Mucosa of gallbladder (tissue), 1 donor: ENCODE measurements at places on chromosomes 13 and 19. TPM values are rescaled to one million over a fixed set of nuclear protein-coding genes. Genes with fewer than 3 reads are reported as not detected.
A peak's percentile ranks its signal among the peaks of the same experiment; 100 is the strongest.

The P2RY11 gene
- total RNA-seq: 17.8 TPM

GRCh38 chr13:72458701-72459100, 268.7 kb downstream of the MZT1 start:
- DNase-seq: peak; percentile 13

- no peak for DNase-seq
Measured at GRCh38 chr19:34504809-34505291, 23.3 kb downstream of the WTIP start.

- peak; percentile 45 for DNase-seq
Measured at GRCh38 chr19:39038098-39038497, 5.7 kb upstream of the FBXO27 start.

GRCh38 chr13:41763782-41764181, 197.1 kb downstream of the VWA8 start:
- DNase-seq: no peak

DNA sequence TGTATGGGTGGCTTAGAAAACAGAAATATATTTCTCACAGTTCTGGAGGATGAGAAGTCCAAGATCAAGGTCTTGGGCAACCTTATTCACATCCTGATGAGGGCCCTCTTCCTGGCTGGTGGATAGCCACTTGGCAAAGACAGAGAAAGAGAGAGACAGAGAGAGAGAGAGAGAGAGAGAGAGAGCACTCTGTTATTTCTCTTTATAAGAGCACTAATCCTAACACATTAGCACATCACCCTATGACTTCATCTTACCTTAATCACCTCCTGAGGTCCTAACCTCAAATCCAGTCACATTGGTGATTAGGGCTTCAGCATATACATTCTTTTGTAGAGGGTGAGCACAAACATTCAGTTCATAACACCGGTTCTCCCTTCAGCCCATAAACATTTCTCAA, 430.3 kb downstream of the EFNB2 start:
- DNase-seq: no peak

The ZNF560 gene
- total RNA-seq: not detected

GRCh38 chr13:94411747-94412146, 67.7 kb downstream of the DCT start:
- no peak for DNase-seq

- DNase-seq: no peak
Measured at GRCh38 chr13:46372071-46372470, 15.0 kb downstream of the RUBCNL start.

The VPS36 gene
- total RNA-seq: 41.6 TPM

The KRI1 gene
- total RNA-seq: 21.1 TPM

GRCh38 chr19:5953680-5954213, 24.2 kb downstream of the RANBP3 start:
- no peak for DNase-seq

- DNase-seq: peak; percentile 41
Measured at GRCh38 chr19:50658441-50659317, 9.4 kb downstream of the C19orf81 start.

- DNase-seq: no peak
Measured at GRCh38 chr13:45296259-45296658, 44.7 kb downstream of the TPT1 start.

The PSG6 gene
- total RNA-seq: not detected

The OR10H1 gene
- not detected for total RNA-seq

DNA sequence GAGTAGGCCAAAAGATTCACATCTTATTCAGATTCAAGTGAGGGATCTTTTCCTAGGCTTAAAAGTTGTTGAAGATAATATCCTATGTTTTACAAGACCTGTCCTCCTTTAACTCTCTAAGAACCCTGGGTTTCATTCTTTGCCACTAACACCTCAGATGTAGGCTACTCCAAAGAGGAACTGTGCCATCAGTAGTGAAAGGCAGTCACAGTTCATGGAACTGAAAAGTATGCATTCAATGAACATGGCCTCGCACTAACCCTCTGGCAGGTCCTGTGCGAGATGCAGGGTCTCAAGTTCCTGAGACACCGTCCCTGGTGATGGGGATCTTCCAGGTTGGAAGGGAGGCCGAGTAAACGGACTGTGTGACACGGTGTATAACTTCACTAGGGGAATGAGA, 4.3 kb downstream of the LGALS14 start:
- DNase-seq: no peak

DNA sequence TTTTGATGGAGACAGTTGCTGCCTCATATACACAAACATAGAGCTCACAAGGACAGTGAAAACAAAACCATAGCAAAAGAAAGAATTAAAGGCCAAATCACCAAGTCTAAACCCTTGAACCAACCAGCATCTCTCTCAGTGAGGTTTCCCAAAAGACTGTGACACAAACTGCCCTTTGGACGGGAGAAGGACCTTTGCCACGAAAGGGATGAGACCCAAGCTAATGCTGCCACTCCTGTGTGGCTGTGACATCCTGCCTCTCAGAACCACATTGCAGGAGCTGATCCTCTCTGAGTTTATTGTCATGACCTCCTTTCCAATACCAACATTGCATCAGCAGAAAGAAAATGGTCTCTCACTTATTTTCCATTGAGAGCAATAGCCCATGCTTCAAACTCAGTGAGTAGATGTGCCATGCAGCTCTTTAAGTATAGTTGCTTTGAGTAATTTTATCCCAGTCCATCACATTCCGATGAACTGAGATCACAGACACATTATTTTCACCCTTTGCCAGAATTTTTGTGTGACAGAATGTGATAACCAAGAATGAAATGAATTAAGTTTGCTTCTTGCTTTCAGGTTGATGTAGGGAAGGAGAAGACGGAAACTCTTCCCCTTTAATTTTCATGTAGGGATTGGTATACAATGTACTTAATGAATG, 133.5 kb upstream of the IRS2 start:
- DNase-seq: no peak

DNA sequence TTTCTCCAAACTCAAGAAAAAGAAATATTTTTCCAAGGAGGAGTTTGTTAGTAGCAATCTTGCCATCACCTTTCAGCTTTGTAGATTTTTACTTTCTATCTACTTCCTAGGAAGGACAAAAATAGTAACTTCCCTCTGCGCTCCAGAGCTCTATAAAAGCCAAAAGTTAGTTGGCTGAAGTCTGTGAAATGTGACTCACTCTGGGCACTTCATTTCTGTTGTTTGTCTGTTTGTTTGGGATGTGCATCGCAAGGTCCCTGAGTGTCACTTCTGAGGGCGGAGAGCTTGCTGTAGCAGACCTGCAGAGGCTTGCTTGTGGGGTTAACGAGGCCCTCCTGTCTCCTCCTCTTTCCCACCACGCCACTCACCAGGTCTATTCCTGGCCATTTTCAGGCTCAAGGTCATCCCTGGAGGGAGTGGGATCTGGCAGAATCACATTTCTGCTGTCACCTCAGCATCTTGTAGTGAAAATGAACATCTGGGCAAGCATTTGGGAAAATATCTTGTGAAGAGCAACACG, 307.6 kb downstream of the GPC6 start:
- no peak for DNase-seq

DNA sequence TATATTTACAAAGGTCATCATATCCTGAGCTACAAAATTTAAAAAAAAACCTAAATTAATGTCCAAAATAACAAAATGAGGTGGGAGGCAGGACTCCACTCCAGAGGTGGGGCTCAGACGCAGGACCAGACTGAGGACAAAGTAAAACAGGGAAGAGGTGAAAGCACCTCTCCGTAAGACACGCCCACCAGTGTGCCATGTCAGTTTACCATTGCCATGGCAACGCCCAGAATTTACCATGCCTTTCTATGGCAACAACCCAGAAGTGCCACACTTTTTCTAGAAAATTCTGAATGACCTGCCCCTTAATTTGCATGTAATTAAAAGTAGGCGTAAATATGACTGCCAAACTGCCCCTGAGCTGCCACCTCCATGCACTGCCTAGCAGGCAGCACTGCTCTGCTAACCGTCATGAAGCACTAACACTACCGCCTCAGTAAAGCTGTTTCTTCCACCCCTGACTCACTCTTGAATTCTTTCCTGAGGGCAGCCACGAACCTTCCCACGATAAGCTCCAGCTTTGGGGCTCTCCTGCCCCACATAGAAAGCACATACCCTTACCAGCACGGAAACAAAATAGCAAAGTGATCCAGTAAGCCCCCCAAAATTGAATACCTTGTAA, 22.3 kb upstream of the PDCD5 start:
- no peak for DNase-seq

The RNF17 gene
- total RNA-seq: not detected

GRCh38 chr19:35162471-35163326, 8.2 kb downstream of the FXYD5 start:
- DNase-seq: no peak

DNA sequence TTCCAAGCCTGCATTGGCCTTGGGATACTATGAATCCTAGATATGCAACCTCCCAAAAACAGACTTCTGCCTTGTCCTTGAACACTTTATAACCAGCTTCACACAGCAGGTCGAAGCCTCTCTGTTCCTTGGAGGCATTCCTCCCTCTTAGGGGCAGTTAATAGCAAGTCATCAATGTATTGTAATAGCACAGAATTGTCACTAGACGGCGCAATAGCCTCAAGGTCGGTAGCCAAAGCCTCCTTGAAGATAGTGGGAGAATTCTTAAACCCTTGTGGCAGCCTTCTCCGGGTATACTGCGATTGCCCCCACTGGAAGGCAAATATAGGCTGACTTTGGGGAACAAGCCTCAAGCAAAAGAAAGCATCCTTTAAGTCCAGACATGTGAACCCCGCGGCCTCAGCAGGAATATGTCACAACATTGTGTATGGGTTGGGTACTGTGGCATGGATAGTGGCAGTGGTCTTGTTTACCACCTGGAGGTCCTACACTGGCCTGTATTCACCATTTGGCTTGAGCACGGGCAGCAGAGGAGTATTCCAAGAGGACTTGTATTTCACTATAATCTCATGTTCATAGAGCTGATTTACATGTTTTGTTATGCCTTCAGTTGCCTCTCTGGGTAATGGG, 61.1 kb downstream of the ZNF431 start:
- DNase-seq: peak; percentile 15

The FBXO17 gene
- total RNA-seq: 19.1 TPM

The TNFSF9 gene
- total RNA-seq: 1.2 TPM

DNA sequence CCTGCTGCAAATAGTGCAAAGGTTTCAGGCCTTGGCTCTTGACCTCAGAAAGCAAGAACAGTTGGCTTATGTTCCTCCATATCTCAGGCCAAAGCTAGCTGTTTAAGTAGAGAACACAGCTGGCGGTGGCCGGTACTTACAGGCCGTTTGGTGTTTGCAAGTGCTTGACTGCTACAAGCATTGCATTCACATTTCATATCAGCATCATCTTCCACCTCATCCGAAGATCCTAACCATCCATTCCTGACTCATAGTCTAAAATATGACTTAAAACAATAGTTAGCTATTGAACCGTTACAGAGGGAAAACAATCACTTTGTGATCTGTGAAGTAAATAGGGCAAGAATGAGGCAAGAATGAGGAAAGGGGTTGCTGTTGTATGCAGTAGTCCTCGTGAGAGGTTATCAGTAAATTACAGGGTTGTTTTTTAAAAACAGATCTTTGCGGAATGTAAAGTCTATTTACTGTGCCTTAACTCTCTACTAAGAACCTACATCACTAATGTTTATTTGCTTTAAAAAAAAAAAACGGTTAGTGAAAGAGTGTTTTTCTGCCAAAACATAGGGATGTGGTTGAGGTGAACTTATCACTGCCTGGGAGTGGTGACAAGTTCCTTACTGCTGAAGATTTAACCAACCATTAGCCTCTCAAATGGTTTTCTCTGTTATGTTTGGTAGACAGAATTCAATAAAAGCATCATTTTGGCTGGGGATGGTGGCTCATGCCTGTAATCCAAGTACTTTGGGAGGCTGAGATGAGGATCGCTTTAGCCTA, 21.6 kb upstream of the WDR88 start:
- DNase-seq: no peak

The HCST gene
- 14.4 TPM for total RNA-seq

GRCh38 chr13:112869202-112870050, 99.6 kb upstream of the MCF2L start:
- DNase-seq: no peak

GRCh38 chr13:32225481-32225931, 89.7 kb downstream of the ZAR1L start:
- no peak for DNase-seq

DNA sequence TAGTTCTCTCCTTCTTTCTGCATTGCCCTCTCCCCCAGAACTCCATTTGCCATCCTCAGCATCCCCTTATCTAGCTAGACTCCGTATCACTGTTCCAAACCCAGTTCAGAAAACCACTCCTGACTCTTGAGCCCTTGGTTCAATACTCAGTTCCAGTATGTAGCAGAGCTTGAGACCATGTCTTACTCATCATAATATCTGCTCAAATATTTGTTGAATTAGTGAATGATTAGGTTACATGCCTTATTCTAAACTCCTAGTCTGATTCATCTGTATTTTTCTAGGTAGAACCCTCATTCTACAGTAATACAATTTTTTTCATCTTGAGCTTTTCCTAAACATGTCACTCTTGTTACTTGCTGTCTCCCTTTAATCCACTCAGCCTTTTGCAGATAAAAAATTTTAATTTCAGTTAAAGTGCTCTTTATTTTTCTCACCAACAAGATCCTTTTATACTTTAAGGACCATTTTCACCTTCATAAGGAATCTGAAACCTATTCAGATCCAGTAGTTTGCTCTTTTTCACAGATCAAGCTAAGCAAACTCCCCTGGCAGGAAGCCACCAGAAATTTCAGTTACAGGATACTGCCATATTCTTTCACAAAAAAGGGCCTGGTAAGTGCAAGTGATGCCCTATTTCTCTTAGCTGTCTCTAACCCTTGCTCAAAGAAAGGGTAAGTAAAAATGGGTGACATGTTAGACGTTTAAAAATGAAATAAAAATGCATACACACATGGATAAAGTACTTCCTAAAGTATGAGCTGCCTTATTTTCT, 23.1 kb upstream of the INTS6 start:
- no peak for DNase-seq

The ZNF491 gene
- total RNA-seq: 3.9 TPM

GRCh38 chr13:95153647-95154412, 147.4 kb downstream of the ABCC4 start:
- DNase-seq: no peak

- no peak for DNase-seq
Measured at GRCh38 chr19:58328999-58329398, 2.2 kb downstream of the ZSCAN22 start.

- DNase-seq: no peak
Measured at GRCh38 chr13:75661443-75661842, 25.3 kb downstream of the LMO7 start.

DNA sequence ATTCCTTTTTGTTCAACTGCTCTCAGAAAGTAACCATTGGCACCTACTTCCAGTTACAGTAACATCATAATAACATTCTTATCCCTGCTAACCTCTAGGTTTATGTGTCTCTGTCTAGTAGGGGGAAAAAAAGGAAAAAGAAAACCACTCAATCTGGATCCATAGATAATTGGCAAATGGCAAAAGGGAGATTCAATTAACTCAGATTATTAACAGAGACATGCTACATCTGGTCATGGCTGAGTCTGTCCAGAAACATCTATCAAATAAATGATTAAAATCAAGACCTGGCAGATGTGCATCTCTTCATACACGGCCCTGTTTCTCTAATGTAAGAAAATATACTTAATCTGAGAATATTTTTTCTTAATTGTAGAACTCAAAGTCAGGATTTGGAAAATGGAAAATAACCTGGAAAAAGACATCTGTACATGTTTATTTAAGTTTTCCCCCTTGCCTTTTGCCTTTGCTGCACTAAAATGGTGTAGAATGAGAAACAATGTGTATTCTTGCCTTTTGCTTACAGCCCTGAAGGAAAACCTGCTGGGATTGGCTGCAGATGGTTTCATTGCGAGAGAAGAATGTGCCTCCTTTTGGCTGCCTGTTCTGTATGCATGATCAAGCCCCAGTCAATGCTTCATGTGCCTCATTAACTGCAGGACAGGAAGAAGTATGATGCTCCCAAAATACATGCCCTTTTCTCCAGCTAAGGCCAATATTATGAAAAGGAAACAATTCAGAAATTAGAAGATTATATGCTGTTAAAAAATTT, 921.6 kb upstream of the PCDH20 start:
- no peak for DNase-seq
